ENCODE measurements at places on chromosomes 2 and 18.

DNA sequence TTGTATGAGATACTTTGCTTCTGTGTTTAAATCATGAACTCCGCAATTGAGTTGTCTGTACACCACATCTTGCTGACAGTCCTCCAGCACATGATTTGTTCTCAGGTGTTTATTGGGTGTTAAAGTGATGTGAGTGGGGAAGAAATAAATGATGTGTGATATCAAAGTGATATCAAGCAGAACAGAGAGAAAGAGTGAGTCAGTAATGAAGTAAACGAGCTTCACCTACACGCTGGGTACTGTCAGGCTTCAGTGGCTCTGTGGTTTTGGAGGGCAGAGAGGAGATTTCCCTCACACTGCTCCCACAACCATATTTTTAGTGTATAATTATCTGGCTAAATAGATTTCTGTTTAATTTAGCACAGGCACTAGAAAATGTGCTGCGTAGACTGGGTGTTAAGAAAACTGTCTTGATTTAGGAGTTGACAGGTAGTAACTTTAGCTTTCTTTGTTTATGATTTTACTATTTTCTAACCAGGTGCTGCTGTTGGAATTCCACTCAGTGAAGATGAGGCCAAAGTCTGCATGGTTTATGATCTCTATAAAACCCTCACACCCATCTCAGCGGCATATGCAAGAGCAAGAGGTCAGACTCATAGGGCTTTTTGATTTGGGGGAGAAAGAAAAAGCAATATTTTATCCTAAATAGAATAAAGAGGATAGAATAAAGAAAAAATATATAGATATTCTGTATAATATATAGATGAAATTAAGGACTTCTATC lies 21.2 kb downstream of the ATIC start:
- no peak for DNase-seq
- peaks cover 73% of the 10 kb centered on the region for H3K36me3 ChIP-seq
- no peak overlapping the region for H3K27ac ChIP-seq
- H3K4me1 ChIP-seq = peaks cover 21% of the 10 kb centered on the region
- H3K4me3 ChIP-seq = no peak overlapping the region

DNA sequence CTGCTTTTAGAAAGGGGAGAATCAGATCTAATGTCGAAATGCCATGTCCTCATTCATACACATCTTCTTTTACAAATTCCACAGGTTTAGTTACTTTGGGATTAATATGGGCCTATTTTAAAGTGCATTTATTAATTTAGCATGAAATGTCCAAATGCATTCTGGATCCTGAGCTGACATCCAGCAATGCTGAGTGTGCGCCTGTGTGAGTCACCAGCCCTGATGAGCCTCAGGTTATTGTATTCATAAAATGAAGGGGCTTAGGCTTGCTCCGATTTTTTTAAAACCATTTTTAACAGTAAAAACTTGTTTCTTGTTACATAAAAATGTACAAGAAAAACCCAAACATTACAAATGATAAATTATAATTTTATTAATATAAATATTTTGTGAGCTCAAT lies 94.1 kb downstream of the SH3YL1 start:
- H3K27me3 ChIP-seq = peaks cover 2% of the 10 kb centered on the region
- no peak for DNase-seq
- H3K4me3 ChIP-seq = no peak overlapping the region
- H3K27ac ChIP-seq = no peak overlapping the region
- H3K4me1 ChIP-seq = peaks cover 4% of the 10 kb centered on the region

DNA sequence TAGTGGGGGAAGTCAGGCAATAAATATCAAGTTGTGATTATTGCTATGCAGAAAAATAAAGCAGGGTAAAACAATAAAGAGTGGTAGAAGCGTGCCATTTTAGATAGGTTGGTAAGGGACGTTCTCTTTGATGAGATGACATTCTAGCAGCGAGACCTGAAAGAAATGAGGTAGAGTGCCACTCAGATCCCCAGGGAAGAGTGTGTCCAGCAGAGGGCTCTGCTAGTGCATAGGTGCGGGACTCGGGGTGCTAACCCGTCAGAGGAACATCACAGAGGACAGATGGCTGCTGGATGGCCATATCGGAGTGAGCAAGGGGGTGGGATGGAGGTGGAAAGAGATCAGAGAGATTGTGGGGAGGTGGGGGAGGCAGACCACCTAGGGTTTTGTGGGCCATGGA lies 16.3 kb upstream of the GTF2A1L start:
- H3K27me3 ChIP-seq = peaks cover 2% of the 10 kb centered on the region
- no peaks in the 10 kb centered on the region for H3K4me1 ChIP-seq
- no peaks in the 10 kb centered on the region for H3K36me3 ChIP-seq
- no peak for DNase-seq

DNA sequence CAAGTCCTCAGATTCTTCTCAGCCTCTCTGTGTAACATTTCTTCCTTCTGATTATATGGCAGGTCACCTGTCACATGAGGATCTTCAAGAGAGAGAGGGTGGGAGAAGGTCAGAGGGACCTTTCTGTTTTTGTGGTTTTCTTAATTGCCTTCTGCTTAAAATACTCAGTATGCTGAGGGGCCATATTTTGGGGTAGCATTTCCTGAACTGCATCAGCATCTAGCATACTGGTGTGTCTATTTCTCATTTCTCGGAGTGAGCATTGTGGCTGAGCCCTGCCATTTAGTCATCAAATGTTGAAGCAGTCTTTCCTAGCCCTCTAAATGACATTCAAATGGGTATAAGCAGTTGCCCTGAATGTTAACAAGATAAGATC lies 162.7 kb downstream of the MYO3B start:
- H3K27me3 ChIP-seq = peaks cover 6% of the 10 kb centered on the region
- no peak overlapping the region for H3K27ac ChIP-seq
- DNase-seq = no peak
- no peak overlapping the region for H3K4me3 ChIP-seq
- peaks cover 17% of the 10 kb centered on the region for H3K4me1 ChIP-seq

DNA sequence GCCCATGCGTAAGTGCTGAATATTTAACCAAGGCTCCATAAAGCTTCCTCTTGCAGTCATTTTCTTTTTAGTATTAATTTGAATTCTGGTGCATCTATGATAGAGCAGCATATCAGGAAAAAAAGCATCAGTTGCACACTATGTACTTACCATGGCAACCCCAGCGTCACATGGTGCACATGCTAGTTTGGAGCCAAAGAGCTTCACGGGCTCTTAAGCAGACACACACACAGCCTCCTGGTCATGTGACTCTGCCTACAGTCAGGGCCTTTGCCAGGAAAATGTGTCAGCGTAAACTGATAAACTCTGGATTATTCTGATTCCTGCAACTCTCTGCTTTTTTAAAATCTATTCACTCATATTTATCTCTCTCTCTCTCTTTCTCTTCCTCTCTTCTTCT lies 30.2 kb downstream of the NYAP2 start:
- H3K27me3 ChIP-seq = peaks cover 4% of the 10 kb centered on the region
- H3K36me3 ChIP-seq = no peaks in the 10 kb centered on the region
- no peak overlapping the region for H3K4me3 ChIP-seq
- no peaks in the 10 kb centered on the region for H3K4me1 ChIP-seq
- no peak for DNase-seq

DNA sequence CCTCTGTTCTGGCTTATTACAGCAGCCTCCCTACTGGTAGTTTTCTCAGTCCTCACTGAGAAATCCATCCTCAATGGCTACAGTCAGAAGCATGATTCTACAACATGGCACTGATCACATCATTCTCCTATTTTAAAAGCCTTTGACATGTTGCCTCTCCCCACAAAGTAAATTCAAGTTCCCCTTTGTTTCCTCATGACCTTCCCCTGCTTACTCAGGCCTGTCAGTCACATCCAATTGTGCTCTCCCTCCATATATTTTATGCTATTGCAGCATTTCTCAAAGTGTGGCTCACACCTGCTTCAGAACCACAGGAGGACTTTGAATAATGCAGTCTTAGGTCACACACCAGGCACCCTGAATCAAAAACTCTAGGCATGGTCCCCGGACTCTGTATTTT lies 124.6 kb downstream of the SPOPL start:
- DNase-seq = no peak
- H3K27ac ChIP-seq = no peak overlapping the region
- H3K4me3 ChIP-seq = no peak overlapping the region
- H3K4me1 ChIP-seq = peaks cover 3% of the 10 kb centered on the region
- H3K36me3 ChIP-seq = no peaks in the 10 kb centered on the region
- peaks cover 5% of the 10 kb centered on the region for H3K27me3 ChIP-seq

DNA sequence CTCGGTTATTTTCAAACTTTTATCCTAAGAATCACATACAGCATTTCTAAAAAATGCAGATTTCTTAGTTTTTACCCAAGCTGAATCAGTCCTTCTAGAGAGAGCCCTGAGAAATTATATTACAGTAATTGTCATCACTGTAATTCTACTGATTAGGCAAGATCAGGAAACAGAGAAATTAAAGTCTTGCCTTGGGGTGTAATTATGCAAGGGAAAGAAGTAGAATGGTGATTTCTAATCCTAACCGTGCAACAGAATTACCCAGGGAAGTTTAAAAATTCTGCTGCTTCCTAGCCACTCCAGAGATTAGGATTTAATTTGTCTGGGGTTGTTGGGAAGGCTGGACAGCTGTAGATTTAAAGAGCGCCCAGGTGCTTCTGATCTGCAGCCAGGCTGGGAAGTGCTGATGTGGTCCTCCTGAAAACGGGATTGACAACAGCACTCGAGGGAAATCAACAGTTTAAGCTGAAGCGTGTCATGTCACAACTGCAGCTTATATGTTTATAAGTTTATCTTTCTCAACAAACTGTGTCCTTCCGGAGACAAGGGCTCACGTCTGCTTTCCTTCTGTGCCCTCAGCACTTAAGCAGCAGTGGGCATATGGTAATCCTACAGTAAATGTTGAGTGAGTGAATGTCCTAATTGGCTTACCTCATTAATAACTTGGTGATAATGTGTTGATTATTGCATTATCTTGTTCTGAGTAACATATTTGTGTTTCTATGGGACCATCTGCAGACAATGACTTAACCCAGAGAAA lies 671.9 kb upstream of the SOX11 start:
- no peak for DNase-seq
- H3K27me3 ChIP-seq = no peaks in the 10 kb centered on the region
- H3K4me1 ChIP-seq = no peaks in the 10 kb centered on the region
- no peak overlapping the region for H3K27ac ChIP-seq
- no peak overlapping the region for H3K4me3 ChIP-seq

- no peak overlapping the region for H3K4me3 ChIP-seq
- H3K27ac ChIP-seq = no peak overlapping the region
- no peak for DNase-seq
- H3K4me1 ChIP-seq = peaks cover 27% of the 10 kb centered on the region
Measured at GRCh38 chr18:74946646-74947375, 262.1 kb downstream of the PTGR3 start.

DNA sequence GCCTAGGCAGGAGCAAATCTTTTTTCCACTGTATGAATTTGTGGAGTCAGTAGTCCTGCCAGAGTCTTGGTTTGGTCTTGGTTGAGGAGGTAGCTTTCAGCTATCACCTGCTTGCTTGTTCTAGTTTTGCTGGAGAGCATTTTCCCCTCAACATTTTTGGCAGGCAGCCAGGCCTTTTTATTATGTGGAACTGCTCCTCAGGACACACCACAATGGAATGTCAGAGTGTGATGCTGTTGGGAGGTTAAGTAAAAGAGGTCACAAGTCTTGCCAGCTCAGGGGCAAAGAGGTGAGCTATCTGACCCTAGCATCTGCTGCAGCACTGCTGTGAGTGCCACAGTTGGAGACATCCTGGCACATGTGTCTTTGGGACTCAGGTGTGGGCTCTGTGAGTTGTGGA lies 258.0 kb downstream of the CNTNAP5 start:
- H3K27me3 ChIP-seq = no peaks in the 10 kb centered on the region
- no peaks in the 10 kb centered on the region for H3K36me3 ChIP-seq
- H3K4me1 ChIP-seq = no peaks in the 10 kb centered on the region
- H3K4me3 ChIP-seq = no peak overlapping the region
- no peak for DNase-seq
- H3K27ac ChIP-seq = no peak overlapping the region

DNA sequence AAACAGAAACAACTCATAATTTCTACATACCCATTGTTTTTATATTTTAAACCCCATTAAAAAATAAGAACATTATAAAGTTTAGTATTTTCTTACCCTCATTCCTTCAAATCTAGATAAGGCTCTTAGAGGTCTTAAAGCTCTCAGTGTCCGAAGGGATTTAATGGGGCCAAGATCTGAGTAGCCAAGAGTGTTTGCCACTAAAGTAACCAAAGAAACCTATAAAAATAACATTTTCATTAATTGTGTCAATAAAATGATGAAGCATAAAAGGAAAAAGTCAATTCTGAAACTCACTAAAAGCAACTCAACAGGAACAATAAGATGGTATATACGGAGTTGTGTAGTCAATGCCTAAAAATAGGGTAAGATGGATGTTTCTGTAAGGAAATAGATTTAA lies 105.4 kb upstream of the SCN1A start:
- H3K4me1 ChIP-seq = no peaks in the 10 kb centered on the region
- no peak overlapping the region for H3K27ac ChIP-seq
- DNase-seq = no peak
- no peaks in the 10 kb centered on the region for H3K36me3 ChIP-seq
- no peaks in the 10 kb centered on the region for H3K27me3 ChIP-seq

DNA sequence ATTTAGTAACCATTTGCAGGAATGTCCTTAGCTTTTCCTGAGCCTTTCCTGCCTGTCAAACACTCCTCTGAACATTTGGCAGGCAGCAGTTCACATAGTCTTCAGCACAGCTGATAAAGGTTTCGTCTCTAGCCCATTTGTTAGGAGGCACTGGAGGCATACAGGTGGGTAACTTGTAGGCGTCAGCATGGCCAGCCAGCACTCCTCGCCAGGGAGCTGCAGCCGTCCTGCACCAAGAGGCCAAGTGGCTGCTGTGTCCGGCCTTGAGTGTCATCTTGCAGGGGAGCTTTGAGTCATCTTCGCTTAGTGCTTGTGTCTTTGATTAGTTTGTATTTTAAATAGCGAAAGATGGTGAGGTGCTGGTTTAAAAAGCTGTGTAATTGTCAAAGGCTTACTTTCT lies 120.3 kb upstream of the NFATC1 start:
- H3K4me3 ChIP-seq = no peak overlapping the region
- no peak for DNase-seq
- H3K4me1 ChIP-seq = peaks cover 12% of the 10 kb centered on the region
- H3K27me3 ChIP-seq = no peaks in the 10 kb centered on the region
- H3K36me3 ChIP-seq = peaks cover 23% of the 10 kb centered on the region
- peak overlapping the region; percentile 5 for H3K27ac ChIP-seq

- H3K4me1 ChIP-seq = peaks cover 3% of the 10 kb centered on the region
- DNase-seq = no peak
- no peak overlapping the region for H3K4me3 ChIP-seq
Measured at GRCh38 chr18:78622907-78623541, 356.6 kb upstream of the SALL3 start.

DNA sequence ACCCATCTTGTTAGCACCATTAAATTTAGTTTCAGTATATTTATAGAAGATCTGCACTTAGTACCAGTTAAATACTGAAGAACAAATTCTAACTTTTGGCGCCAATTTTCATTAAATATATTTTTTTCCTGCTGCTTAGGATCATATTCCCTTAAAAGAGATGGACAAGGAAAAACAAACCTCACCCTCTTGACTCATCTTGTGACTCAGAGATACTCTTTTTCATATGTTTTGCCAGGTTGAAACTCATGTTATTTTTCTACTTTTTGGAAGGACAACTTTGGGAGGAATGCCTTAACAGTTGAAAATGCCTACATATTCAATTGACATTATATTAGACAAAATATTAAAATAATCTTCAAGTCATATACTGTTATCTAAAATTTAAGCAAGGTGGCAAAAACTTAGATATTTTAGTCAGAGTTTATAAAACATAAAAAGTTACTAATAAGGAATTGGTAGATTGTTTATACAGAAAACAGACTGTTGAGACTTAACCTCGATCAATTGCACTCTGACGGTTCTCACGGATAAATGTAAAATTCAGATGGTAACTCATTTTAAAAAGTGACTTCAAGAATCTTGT lies 36.2 kb downstream of the PNO1 start:
- DNase-seq = no peak
- no peaks in the 10 kb centered on the region for H3K27me3 ChIP-seq
- no peak overlapping the region for H3K4me3 ChIP-seq
- H3K4me1 ChIP-seq = peaks cover 61% of the 10 kb centered on the region
